ENCODE measurements at places on chromosomes 6 and 20.

- DNase-seq, result no peak
These were observed 81.8 kb upstream of the AGPAT4 start for GRCh38 chr6:161355696-161356095.

GRCh38 chr20:61934716-61935530, 130.8 kb downstream of the TAF4 start:
- DNase-seq, result no peak

GRCh38 chr6:13733178-13733887, 21.7 kb upstream of the RANBP9 start:
- DNase-seq, result no peak

GRCh38 chr6:73569121-73569520, 48.3 kb upstream of the EEF1A1 start:
- no peak for DNase-seq

DNA sequence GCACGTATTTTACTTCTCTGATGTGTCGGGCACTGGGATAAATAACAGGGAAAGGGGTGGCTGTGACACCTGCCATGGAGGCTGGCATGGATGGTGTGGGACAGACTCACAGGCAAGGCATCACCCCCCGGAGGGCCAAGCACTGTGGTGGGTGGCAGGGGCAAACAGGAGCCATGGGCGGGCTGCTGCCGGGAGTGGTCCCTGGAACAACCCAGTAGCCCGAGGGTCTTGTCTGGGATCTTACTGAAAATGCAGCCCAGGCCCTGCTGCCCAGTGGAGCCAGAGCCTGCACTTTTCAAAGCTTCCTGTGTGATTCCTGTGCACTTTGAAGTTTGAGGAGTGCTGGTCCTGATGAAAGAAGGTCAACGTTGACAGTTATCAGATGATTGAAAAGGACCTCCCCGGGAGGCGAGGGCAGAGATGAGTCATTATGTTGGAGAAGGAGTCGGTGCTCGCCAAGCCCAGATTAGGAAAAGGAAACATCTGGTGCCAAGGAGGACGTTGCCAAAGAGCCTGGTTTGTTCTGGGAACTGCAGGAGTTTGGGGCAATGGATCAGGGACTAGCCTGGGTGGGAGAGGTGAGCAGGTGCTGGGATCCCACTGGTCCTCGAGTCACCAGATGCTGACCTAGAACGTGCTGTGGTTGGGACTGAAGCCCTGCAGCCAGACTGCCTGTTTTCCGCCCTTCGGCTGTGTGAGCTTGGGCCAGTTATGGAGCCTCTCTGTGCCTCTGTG, 130.0 kb upstream of the GGTLC1 start:
- DNase-seq, result no peak

Data from H9 (cell line).